Sigmoid colon (tissue), 7 donors: ENCODE measurements at places on chromosomes 6 and 20. TPM values are rescaled to one million over a fixed set of nuclear protein-coding genes. Genes with fewer than 3 reads are reported as not detected.

PPP1R14C gene
- 0.55 TPM for total RNA-seq

DNA sequence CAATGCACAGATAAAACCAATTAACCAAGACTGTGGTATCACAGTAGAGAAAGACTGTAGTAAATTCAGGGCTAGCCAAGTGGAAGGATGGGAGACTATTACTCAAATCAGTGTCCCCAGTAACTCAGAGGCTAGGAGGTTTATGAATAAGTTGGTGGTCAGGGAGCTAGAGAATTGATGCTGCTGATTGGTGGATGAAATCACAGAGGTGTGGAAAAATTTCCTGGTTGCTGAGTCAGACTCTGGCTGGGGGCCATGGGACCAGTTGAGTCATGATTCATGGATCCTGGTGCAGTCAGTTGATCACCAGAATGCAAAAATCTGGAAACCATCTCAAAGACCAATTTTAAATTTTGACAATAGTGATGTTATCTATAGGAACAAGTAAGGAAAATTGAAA is 555.9 kb downstream of the C6orf118 start:
- no peak for DNase-seq

HRH3 gene
- not detected for total RNA-seq

DNA sequence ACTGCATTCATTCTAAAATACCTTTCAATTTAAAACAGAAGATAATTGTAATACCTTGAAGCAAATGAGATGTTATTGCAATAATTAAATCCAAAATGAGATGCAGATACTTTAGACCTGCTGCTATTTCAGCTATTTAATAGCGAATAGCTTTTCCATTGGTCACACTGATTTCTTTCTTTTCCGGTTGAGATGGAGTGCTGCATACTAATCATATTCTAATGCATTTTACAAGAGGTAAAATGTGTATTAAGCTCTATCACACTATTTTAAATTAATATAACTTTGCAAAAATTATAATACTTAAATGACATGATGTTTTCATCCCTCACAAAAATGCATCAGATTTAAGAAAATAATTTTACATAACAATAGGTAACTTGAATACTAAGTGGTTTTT is 74.0 kb downstream of the ADGRB3 start:
- no peak for DNase-seq

DNA sequence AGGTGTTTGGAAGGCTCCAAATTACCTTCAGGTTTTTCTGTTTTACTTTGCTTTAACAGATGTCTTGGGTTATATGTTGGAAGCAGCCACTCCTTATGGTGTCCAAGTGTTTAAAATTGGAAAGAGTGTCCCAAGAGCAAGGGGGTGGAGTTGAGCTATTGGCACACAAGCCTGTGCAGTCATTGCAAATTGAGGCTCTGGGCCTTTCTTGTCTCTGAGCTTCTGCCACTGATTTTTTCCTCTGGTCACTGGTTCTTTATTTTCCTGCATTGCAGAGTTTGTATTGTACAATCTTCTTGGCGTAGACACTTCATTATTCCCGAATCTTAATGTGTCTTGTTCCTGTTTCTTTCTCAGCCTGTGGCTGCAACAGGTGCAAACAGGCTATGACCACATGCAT is 598.8 kb downstream of the RNF144B start:
- DNase-seq, result no peak

ADTRP gene
- not detected for total RNA-seq

- no peak for DNase-seq
Observed at GRCh38 chr6:159808647-159809046, 8.6 kb downstream of the PNLDC1 start.

BPIFA1 gene
- total RNA-seq, result not detected

TOX2 gene
- total RNA-seq, result 1.7 TPM

- DNase-seq, result no peak
Observed at GRCh38 chr6:168218785-168219566, 100.6 kb downstream of the DACT2 start.

- DNase-seq, result no peak
Observed at GRCh38 chr20:5146871-5147592, 20.2 kb downstream of the CDS2 start.

TSBP1 gene
- not detected for total RNA-seq

THBD gene
- total RNA-seq, result 26.6 TPM

GRCh38 chr6:15363164-15363522 is 117.3 kb downstream of the JARID2 start:
- no peak for DNase-seq

GRCh38 chr6:4300917-4301316 is 165.5 kb upstream of the ECI2 start:
- no peak for DNase-seq

HLA-DQA1 gene
- total RNA-seq, result 9.5 TPM

DNA sequence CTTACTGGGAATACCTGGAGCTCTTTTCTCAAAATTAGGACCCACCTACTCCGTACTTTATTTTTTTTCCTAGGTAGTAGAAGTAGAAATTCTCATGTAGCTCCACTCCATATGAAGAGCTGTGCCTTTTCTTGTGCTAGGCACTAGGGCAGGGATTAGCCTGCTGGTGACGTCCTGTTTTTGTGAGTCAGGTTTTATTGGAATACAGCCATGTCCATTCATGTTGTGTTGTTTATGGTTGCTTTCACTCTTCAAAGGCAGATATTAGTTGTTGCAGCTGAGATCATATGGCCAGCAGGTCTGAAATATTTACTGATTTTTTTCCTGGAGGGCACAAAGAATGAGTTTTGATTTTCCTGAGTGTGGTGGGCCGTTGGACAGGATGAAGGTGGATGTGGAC is 20.5 kb downstream of the XRN2 start:
- no peak for DNase-seq

- DNase-seq, result no peak
Observed at GRCh38 chr6:80433010-80433672, 326.7 kb downstream of the BCKDHB start.

WFDC5 gene
- not detected for total RNA-seq

PARD6B gene
- total RNA-seq, result 0.83 TPM

DNA sequence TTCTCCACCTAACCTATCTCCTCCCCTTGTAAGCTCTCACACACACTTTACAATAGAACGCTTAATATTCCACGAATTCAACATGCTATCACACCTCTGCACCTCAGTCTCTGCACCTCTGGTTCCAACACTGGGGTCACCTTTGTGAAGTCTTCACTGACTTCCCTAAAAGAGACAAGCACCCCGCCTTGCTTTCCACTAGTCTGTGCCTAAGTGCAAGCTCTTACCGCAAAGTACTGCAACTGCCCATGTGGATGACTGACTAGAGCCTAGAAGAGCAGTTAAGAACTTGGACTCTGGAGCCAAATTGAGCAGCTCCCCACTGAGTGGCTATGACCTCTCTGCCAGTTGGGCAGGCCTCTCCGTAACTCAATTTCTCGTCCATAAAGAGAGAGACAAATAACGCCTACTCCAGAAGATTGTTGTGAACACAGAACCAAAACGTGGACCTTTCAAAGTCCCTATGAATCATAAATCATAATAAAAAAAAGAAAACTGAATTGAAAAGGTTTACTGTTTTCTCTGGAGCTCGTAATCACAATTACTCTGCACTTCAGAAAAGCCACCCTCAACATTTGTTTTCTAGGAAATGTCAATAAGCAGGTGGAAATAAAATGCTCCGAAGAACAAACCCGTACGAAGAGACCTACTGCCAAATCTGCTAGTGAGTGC is 1.2 kb downstream of the IFNGR1 start:
- DNase-seq, result no peak

DNA sequence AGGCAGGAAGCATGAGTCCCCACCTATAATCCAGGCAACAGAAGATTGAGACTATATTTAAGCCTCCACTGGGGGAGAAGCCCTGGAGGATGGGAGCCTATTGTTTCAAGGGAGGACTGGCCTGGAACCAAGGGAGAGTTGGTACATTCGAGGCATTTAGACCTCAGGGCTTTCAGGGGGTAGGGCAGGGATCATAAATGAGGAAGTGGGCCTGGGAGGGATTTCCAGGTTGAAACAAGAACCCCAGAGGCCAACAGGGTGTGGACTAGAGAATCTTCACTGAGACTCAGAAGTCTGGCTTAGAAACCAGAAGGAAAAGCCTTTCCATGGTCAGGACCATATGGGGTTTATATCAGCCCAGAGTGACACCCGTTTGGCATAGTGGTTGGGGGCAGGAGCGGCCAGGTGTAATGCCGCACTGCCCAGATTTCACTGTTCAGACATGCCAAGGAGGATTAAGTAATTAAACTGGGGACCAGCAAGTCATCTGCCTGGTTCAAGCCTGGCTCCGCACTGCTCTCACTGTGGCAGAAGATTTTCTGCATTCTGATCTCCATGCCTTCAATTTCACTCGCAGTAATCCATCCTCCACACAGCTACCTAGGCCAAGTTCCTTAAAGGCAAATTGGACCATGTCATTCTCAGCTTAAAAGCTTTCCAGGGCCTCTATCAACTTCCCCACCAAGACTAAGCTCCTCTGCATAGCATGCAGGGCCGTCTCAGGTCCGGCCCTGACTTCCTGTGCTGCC is 17.8 kb downstream of the LRFN2 start:
- DNase-seq, result peak; percentile 30

DNA sequence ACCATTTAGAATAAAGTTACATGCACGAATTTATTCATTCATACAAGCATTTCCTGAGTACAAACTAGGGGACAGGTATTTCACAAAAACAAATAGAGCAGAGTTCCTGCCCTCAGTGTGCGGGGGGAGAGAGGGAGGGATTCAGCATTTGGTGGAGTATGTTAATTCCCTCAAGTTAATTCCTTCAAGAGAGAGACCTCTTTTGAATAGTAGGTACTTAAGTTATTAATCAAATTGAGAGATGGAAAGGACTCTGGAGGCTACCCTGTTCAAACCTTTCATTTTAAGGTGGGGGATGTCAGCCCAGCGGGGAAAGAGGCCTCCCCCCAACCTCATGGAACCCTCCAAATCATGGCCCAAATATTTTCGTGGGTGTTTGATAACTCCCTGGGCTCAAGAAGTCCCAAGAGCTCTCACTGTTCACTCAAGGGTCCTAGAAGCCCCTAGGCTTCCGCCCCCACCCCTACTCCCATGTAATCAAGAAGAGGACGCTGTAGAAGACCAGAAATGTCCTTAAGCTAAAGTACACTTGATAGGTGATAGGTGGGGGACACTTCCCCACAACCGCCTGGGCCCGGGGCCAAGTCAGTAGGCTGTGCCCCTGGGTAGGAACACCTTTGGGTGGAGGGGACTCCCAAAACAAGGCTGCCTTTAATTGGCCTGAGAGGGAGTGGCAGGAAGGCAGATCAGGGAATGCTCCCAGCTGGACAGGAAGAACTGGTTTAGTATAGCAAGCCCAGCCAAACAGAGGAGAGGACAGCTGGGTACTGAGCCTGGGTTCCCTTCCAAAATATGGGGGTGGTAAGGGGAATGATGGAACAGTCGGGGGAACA is 2.9 kb downstream of the SDC4 start:
- no peak for DNase-seq

DNA sequence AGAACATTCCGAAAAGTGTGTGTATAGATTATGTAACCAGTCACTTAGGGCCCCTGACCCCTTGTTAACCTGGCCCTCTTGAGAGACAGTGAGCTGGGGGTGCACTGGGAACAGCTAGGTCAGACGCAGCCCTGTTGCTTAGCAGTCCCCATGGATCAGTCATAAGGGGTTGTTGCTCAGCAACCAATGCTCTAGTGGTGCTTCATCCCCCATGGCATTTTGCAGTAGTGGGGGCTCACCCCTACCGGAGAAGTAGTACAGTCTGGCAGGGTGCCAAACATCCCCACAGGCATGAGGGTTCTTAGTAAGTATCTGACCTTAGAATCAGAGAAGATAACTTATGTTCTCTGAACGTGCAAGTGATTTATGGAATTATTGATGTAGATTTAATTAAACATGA is 12.3 kb downstream of the PKIB start:
- no peak for DNase-seq

DNA sequence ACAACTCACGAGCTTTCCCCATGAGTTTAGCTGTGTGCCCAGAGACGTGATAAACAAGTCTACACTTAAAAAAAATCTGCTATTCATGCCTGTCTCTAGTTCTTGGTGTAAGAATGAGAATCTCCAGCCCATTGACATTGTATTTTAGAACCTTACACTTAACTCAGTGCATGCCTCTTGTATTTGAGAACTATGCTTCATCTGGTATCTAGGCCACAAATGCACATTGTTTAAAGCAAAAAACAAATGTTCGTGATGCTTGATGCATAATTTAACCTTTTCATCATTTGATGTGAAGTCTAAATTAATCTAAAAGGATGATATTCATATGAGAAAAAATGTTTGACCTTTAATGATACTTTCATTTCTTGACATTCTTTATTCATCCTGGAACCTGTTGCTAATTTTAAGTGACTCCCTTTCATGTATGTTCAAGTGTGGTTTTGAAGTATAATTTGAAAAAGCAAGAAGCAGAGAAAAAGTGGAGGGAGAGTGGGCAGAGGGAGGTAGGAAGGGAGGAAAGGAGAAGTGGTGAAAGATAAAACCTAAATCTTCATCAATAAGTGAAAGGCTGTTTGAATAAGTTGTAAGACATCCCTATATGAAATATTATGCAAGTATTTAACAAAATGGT is 116.9 kb downstream of the PFDN4 start:
- no peak for DNase-seq

GRCh38 chr6:150881911-150882481 is 16.5 kb downstream of the MTHFD1L start:
- peak; percentile 69 for DNase-seq

MUC21 gene
- not detected for total RNA-seq

TREM1 gene
- 3.5 TPM for total RNA-seq

GPLD1 gene
- total RNA-seq, result 4.8 TPM

GRCh38 chr20:48281501-48281900 is 496.2 kb upstream of the SULF2 start:
- DNase-seq, result no peak

HELZ2 gene
- 17.2 TPM for total RNA-seq

GRCh38 chr6:106187424-106187982 is 101.4 kb downstream of the PRDM1 start:
- no peak for DNase-seq

DNA sequence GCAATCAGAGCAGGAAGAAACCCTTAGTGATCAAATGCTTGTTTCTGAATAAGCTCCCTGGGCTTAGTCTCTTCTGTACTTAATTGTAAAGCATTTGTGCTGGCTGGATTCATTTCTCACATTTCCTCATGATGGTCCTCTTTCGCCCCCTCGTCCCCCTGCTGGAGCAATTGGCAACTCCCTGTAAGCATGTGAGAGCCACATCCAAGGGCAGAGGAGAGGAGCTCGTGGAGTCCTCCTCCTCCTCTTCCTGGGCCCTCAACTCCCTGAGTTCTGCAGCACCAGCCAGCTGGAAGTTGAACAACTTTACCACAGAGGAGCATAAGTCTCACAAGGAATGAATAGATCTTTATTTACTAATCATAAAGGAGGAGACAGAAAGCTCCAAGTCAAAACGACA is 12.6 kb downstream of the ANKEF1 start:
- no peak for DNase-seq

- DNase-seq, result no peak
Observed at GRCh38 chr20:16360668-16361067, 212.6 kb downstream of the KIF16B start.
